ENCODE measurements at places on chromosomes 2 and 18. TPM values are rescaled to one million over a fixed set of nuclear protein-coding genes. Genes with fewer than 3 reads are reported as not detected.

DNA sequence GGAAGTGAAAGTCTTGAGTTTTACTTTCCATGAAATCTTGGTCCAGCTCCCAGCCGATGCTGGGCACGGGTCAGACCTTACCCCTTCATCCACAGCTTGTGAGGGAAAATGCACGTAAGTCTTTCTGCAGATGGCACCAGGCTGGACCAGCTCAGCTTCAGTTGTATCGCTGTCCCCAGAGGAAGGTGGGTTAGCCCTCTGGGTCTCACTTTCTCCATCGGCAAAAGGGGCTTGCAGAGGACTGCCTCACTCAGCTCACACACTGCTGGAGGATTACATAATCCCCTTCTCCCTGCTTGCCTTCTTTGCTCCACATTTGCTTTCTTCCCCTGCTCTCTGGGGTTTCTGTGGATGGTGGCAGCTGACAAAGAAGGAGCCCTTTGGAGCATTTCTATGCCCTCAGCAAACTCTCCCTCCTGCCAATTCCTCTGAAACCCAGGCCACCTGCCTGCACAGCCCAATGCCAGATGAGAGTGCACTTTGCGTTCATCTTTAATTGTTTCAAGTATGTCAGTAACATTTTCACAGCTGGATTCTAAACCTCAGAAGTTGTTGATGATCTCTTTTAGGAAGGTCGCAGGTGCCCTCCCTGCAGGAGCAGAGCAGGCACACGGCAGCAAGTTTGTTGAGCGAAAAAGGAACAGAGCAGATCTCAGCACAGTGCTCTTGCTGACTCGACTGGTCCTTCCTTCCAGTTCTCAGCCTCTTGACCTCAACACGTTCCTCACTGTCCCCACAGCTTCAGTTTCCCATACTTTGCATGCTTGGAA, 155.6 kb upstream of the GLI2 start:
- no peak for DNase-seq

DNA sequence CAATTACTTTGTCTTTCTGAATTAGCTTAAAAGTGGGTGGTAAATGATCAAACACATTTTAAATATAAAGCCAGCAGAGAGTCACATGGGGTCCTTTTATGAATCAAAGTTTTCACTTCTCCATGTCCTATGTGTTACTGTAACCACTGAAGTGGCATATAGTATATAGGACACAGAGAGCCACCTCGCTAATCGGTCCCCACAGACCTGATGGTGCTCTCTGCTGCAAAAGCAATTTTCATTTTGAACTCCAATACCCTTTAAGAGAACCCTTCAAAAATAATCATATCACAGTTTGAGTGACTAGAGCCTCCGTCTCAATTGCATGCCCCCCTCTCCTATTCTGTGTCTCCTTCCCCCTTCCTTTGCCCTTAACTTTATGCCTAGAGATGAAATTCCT, 272.8 kb downstream of the ERBB4 start:
- DNase-seq: no peak

FBXO36 gene
- total RNA-seq: 8.4 TPM

ANKRD62 gene
- not detected for total RNA-seq

KCNE4 gene
- 11.1 TPM for total RNA-seq
